SIG-M5 (cell line): ENCODE measurements at places on chromosomes 5 and 9.

- DNase-seq: no peak
Measured at GRCh38 chr9:25716220-25716872, 38.1 kb upstream of the TUSC1 start.

DNA sequence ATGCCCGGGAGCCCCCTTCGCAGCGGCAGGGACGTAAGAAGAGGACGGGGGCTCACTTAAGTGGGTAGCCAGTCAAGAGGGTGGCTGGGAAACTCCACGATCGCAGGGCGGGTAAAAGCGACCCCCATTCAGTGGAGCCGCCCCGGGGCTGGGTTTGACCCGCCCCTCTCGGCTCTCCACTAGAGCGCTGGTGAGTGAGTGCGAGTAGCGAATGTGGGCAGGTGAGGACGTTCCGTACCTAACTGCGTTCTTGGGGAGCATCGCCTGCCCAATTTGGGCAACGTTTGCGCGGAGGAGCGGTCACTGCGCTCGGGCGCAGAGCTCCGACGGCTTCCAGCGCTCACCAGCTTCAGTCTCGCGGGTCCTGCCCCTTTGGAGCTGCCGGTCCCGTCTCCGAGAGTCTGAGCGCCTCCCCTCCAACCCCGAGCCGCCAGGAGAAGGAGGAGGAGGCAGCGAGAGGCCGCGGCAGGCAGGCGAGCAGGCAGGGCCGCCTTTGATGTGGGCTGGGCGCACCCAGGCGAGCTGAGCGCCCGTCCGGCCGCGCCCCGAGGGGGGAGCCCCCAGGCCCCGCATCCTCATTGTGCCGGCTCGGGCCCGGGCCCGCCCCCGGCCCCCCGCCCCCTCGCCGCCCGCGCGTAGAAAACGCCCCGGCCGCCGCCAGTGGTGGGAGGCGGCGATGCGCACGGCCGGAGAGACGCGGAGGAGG is at the start of gene FGF18:
Gene FGF18 (plus strand): TSS at position 666 of the 706 bp plus-strand sequence. CDS start 553 bp downstream, outside the sequence.
- no peak for DNase-seq

DNA sequence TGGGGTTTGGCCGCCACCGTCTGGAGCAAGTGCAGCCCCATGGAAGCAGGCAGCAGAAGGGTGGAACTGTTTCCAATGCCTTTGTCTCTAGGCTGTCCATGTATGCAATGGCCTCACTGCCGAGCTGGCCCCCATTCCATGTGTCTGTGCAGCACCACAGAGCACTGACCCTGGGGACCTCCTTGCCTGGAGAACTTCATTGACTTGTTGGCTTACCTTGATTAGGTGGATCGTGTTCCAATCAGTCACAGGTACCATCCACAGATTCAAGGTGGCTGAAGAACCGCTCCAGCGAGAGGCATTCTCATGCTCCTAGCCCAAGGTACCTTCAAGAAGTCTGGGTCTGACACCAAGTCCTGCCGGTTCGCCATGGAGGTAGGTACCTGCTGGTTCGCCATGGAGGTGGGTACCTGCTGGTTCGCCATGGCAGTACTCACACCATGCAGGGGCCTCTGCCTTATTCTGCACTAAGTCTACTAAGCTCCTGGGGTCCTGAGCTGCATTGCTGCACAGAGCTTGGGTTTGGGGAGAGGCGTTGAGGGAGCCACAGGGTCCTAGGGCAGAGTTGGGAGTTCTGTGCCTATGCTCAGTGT is 358.3 kb upstream of the IRX1 start:
- DNase-seq: no peak

DNA sequence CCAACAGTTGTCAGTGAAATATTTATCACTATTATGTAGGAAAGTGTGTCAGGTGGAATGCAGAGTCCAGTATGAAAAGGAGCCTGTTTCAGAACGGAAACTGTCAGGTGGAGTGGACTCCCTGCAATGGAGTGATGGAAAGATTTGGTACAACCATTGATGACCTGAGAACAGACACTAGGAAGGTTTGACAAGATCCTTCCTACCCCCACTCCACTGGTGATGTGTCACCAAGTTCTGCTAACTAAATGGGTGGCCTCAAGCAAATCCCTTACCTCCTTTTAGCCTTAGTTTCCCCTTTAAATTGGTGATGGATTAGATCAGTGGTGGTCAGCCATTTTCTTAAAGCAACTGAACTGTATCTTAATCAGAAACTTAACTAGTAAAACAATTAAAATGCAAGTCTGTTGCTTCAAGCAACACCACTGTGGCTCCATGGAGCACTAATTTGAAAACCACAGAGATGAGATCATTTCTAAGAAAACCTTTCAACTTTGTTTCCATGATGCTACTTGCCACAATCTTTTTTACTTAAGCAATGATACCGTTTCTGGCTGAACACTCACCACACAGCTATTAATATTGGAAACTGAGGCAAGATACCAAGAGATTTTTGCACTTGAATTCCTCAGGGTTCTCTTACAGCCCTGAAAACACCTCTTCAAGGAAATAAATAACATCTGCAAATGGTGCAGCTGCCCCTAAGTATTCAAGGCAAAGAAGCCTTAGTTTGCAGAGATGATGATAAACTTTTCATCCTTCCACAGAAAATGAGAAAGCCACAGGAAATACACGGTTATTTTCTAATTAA is 140.6 kb downstream of the ERCC6L2 start:
- DNase-seq: no peak

- DNase-seq: no peak
Measured at GRCh38 chr5:94623011-94623410, 4.5 kb downstream of the SLF1 start.

GRCh38 chr9:136373300-136374182 is at the start of gene CARD9:
TSS of gene CARD9 (minus strand) at chr9:136373669. CDS start at chr9:136372078, 1,591 bp downstream.
- no peak for DNase-seq

GRCh38 chr9:109632817-109633216 is 134.7 kb upstream of the PTPN3 start:
- no peak for DNase-seq

GRCh38 chr5:150551066-150551465 is 43.1 kb downstream of the NDST1 start:
- no peak for DNase-seq

DNA sequence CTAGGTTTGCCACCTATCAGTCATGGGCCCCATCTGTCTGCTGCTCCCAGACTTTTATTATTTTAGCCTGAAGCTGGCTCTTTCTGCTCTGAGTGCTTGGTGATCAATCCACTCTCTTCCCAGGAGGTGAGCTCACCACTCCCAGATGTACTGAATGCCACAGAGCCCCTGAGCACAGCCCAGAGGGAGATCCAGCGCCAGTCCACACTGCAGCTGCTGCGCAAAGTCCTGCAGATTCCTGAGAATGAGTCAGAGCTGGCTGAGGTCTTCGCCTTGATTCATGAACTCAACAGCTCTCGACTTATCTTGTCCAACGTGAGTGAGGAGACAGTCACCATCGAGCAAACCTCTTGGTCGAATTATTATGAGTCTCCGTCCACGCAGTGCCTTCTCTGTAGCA is 36.0 kb downstream of the HMGXB3 start:
- no peak for DNase-seq

DNA sequence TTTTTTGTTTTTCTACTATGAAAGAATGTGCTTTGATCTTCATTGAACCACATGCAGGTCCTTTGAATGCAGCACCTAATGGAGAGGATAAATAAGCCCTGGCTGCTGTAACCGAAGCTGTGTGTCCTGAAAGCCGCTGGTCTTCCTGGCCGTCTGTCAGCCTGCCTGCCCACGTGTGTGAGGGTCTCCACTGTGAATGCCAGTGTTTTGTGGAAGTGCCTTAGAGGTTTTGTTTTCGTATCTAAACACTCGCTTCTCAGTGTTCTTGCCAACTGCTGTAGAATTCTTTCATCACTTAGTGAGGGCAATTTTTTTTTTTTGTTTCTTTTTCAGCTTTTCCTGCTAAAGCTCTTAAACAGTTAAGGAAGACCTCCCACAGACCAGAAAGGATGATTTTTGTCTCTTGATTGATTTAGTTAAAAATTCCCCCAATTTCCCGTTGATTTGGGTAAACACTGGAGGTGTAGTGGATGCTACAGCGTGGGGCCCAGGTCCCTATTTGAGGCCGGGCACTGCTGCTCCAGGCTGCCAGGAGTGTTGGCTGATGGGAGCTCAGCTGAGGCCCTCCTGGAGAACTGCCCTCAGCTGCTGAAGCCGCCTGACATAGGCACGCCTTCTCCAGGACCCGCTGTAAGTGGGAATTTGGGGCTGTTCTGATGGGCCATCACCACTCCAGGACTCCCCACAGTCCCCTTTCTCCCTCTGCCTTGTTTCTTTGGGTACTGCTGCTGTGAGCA is 29.2 kb upstream of the PTCH1 start:
- DNase-seq: no peak

DNA sequence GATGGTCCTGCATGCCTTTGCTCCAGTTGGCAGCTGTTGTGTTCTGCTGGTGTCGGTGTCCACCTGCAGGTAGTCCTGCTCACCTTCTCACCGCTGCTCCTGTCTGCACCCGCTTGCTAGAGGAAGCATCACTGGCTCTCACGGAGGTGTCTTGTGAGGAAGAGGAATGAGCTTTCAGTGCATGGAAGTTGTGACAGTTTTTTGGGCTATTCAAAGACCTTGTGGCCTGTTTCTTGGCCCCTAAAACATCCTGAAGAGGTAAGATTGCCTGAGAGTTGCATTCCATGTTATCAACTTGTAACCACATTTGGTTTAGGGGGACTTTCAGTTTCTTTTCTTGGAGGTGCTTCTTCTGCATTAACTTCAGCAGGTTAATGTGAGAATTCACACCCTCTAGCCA is 85.6 kb downstream of the MACROH2A1 start:
- DNase-seq: no peak

GRCh38 chr5:152527358-152528052 is 122.4 kb upstream of the NMUR2 start:
- no peak for DNase-seq

DNA sequence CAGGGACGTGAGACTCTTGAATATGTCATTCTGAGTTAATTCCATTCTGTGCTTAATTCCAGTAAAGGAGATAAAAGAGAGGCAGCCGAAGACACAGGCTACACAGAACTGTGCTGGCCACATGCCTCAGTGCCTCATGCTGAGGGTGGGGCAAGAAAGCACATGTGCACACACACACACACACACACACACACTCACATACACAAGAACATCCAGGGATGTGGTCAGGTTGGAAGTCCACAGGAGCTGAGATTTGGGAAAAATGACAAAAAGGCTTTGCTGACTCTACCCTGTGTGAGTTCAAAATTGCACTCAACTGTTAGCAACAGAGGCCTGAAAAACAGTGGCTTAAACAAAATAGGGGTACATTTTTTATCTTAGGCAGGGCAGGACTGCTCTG is 40.5 kb downstream of the ALG2 start:
- no peak for DNase-seq

DNA sequence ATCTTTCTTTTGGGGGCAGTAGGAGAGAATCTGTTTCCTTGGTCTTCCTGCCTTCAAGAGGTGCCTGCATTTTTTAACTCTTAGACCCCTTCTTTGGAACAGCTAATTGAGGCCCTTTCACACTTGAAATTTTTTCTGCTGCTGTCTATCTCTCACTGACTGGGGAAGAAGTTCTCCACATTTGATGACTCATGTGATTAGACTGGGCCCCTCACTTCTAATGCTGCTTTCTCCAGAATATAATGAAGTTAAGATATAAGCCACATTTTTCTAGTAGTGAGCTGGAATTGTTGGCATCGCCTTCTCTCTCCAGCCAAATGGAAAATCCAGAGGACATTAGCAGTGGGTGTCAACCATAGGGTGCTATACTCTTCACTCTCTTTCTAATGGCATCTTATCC is 12.4 kb downstream of the ZNF474 start:
- no peak for DNase-seq

DNA sequence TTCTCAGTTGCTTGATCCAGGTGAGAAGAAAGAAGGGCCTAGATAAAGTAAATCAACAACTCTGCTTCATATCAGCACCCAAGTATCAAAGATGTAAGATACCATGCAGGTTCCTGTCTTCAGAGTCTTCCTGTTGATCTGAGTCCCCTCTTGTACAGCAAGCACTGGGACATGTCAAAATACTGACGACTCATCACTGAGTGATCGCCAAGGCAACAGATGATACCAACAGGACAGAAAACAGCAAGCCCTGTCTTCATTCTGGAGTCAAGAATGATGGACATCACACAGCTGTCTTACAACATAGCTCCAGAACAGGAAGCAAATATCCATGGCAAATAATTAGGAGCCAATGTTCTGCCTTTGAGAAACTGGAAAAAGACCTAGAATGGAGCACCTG is 83.7 kb downstream of the TARS1 start:
- no peak for DNase-seq

DNA sequence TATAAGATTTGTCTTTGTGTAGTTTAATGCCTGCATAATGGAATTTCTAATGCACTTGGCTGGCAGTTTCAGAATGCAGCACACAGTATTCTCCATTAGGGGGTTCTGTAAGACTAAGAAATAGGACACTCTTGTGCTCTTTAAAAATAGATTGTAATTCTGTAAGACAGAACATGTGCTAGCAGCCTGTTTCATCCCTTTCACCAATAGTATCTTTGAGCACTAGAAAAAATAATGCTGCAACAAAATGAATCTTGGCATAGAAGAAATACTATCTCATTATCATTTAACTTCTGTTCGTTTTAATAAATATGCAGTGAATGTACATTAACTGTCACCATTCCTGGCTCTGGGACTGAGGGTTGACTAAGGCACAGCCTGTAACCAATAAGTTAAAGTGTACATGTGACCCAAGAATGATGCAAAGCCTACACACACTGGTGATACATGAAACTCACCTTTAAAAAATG is 23.8 kb upstream of the ZNF622 start:
- no peak for DNase-seq

DNA sequence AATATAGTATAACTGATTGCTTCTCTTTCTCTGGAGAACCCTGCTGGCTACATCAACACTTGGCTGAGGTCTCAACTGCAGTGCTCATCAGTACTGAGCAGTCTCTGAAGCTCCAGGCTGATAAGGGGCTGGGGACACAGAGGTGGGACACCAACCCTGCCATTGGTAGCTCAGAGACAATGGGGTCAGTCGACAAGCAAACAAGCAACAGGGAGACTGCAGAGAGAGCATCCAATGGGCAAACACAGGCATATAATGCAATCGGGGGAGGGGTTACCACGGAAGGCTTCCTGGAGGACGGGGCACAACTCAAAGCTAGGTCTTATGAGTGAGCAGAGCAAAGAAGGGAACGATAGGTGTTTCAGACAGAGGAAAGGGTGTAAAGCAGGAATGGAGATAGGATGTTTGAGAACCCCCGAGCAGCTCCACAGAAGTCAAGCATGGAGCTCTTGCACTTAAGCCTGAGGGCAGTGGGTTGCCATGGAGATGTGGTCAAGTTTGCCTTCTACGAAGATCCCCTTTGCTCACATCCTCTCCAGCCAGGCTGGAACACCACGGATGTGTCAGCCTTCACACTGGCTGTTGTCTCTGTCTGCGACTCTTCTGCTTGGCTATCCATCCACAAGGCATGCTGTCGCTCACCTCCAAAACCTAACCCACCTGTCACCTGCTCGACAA is 21.5 kb upstream of the AKNA start:
- DNase-seq: no peak
